ENCODE measurements at places on chromosomes 13 and 19.

DNA sequence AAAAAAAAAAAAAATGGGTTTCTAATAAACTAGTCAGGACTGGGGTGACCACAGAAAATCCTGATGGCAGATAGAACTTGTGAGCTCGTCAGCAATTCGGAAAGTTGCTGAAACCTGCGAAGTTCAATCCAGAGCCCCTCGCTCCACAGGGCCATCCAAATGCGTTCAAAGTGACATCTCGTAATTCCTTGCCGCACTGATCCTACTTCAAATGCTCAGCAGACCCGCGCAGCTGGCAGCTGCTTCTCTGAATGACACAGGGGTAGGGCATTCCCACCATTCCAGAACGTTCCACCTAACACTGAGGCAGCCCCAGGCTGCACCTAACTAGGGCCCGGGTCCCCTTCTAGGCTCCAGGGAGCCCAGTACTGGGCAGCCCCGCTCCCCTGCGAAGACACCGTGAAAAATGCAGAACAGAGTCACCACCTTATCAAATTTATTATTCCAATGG lies 4.8 kb upstream of the DAPK3 start:
- DNase-seq = no peak

DNA sequence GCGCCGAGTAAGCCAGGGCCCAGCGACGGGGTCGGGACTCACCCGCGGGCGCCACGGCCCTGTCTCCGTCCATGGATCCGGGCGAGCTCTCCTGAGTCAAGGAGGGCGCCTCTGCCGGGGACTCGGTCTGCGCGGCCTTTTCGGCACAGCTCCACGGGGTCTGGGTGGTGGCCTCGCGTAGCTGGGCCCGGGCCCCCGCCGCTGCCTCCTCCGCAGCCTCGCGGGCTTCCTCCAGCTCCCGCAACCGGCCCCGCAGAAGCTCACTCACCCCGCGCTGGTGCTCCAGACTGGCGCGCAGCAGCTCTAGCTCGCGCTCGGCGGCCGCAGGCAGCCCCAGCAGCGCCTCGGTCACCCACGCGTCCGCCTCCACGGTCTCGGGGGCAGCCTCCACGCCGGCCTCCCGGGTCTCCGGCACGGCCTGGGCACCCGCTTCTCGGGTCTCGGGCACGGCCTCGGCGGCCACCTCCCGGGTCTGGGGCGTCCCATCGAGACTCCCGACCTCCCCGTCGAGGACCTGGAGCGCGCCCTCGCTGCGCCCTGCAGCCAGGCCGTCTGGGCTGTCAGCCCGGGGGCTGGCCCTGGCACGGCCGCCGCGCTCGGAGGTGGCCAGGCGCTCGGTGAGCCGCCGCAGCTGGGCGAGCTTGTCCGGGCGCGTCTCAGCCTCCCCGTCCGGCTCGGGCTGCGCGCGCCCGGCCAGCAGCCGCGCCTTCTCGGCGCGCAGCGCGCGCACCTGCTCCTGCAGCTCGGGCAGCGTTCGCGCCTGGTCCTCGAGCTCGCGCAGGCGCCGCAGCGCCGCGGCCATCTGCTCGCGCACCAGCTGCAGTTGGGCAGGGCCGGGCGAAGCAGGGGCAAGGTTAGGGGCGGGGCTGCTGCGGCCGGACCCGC lies 8.4 kb downstream of the KANK3 start:
- DNase-seq = peak; percentile 73

- no peak for DNase-seq
These were observed 1561.0 kb upstream of the MIR17HG start for GRCh38 chr13:89786531-89786930.

GRCh38 chr13:35990196-35990595 lies 141.0 kb downstream of the DCLK1 start:
- no peak for DNase-seq

DNA sequence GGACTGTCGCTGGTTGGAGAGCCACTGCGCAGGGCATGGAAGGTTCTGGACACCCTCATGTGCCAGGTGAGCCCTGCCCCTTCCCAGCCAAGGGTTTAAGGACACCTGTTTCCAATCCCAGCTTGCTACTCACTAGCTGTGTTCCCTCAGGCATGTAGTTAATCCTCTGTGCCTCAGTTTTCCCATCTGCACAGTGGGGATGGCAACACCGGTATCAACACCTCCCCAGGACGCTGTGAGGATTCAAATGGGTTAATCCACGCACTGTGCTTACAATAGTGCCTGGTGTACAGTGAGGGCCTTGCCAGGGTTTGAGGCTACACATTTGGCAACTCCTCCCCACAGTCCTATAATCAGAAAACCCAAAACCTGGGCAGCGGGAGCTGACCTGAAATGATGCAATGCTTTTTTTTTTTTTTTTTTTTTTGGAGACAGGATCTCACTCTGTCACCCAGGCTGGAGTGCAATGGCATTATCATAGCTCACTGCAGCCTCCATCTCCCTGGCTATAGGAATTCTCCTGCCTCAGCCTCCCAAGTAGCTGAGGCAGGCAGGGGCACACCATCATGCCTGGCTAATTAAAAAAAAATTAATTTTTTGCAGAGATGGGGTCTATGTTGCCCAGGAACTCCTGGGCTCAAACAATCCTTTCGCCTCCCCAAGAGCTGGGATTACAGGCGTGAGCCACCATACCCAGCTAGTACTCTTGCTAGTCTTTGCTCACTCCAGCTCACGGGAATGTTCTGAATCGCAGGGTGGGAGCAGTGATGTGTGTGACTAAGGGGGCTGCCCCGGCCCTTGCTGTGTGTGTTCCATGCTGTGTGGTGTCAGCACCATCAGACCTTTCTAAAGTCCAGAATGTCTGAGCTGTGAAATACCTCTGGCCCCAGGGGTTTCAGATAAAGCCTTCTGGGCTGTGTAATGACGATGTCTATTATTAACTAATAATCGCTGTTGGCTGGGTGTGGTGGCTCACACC lies 2.3 kb downstream of the ACP4 start:
- DNase-seq = no peak

GRCh38 chr19:16225279-16226183 lies 27.8 kb downstream of the AP1M1 start:
- no peak for DNase-seq

- no peak for DNase-seq
These were observed 4.2 kb downstream of the KLK3 start for GRCh38 chr19:50858886-50859285.

DNA sequence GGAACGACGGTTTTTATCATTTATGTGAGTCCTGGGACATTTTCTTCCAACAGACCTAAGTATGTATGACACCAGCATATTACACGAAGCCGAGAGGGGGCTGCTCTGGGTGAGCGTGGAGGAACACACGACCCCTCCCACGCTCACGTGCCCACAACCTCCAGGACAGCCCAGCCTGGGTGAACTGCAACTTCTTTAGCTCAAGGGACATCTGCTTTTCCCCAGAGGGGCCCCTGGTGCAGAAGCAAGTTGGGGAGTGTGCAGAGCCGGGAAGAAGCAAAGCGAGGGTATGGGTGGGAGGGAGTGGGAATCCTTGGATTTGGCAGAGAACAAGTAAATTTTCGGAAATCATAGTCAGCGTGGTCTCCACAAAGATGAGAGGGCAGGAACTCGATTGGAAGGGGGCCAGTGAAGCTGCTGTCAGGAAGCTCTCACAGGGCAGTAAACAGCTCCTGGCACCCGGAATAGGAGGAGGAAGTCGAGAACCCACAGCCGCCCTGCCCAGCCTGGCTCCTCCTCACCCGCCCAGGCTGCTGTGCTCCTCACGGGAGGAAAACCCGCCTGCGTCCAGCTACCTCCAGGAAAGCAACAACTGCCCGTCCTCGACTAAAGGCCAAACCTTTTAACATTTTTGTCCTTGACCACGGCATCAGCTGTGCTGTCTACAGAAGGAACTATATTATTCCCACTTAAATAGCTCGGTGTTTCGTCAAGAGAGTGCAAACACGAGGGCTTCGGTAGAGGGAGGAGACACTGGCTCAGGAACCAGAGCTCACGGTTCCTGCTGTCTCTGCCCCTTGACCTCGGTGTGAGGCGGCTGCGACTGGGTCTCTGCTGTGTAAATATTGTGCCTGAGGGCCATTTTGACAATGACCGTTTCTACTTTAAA lies 17.2 kb upstream of the CFAP97D2 start:
- no peak for DNase-seq

GRCh38 chr13:85288698-85289097 lies 510.5 kb downstream of the SLITRK6 start:
- no peak for DNase-seq

GRCh38 chr19:8515317-8515716 lies 1.4 kb upstream of the ZNF414 start:
- DNase-seq = no peak

GRCh38 chr13:101576455-101576854 lies 124.0 kb downstream of the ITGBL1 start:
- DNase-seq = no peak

DNA sequence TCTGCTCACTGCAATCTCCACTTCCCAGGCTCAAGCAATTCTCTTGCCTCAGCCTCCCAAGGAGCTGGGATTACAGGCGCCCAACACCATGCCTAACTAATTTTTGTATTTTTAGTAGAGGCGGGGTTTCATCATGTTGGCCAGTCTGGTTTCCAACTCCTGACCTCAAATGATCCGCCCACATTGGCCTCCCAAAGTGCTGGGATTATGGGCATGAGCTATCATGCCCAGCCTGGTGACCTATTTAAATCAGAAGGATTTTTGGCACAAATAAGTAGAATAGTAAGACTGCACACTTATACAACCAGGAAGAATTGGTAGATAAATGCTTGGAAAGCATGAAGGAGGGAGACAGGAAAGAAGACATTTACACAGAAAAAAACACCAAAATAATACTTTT lies 53.4 kb upstream of the AKAP11 start:
- no peak for DNase-seq

- DNase-seq = no peak
These were observed at the start of gene ADAMTSL5 for GRCh38 chr19:1512671-1513498. ADAMTSL5 (minus strand) TSS chr19:1513019; CDS start chr19:1510943, 2,076 bp downstream.

DNA sequence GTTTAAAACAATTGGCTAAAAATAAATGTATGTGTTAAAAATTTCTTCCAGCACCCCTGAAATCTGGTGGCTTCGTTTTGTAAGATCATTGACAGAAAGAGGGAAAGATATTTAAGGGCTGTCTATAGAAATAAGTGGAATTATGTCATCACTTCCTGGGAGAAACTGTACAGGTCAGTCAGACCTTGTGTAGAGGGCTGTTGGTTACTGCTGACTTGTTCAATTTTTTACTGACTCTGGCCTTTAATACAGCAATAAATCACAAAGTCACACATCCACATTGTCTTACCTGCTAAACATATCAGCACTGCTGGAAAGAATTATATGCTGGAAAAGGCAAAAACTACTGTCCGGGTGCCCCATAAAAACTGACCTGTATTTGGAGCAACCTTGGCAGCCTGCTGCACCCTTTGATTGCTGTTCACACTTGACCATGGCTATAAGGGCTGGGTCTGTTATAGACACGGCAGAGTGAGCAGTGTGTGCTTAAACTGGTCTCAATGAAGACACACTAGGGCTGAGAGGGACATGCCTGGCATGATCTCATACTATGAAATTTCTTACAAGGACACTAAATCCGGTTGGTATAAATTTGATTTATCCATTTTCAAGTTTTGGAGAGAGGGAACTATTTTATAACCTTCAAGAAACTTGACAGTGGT lies 162.1 kb downstream of the NHLRC3 start:
- DNase-seq = no peak

DNA sequence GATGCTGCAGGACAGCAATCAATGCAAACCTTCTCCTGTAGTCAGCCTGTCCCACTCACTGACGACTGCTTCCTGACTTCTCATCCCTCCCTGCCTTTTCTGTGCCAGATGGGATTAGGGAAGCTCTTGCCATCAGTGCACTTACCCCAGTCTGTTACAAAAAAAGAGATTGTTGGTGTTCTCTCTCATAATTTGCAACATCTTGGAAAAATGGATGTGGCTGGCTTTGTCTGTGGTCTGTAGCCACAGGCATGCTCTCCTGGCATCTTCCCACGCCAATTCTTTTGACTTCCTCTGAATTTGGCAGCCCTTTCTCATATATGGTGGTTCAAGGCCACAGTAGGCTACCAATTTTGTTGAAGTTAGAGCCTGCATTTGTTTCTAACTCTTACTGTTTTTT lies 11.6 kb upstream of the HTR2A start:
- DNase-seq = no peak

GRCh38 chr13:102682211-102682610 lies 12.6 kb downstream of the METTL21C start:
- no peak for DNase-seq

DNA sequence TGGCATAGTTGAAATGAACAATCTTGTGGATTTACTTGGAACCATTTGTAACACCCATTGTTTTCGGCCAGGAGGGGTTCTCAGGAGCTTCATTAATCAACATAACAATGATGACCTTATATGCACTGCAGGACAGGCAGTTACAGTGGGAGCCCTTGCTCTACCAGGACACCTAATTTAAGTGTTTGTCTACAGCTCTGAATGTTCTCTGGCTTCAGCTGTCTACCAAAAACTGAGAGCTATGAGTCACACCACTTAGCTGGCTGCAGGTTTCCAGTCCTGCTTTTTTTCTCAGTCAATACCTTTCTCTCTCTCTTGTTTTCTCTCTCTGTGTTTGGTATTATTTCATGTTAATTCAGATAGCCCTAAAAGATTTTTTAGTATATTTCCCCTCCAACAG lies 105.4 kb upstream of the MBNL2 start:
- DNase-seq = no peak

DNA sequence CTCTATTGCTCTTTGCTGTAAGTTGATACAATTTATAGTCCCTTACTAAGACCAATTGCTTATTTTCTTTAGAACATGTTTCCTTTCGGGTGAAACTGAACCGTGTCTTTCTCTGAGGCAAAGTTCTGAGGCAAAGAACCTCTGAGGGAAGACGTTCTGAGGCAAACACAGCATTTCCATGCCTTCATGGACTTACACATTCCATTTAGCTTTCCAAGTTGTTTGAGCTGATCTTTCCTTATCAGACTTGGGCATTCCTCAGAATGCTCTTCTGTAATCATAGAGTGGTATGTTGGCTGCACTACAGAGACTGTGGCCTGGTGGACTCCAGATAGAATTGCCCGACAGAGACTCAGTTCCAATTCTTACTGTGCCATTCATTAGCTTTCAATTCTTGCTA lies 579.1 kb downstream of the KCTD12 start:
- no peak for DNase-seq

GRCh38 chr19:29798774-29799497 lies 12.9 kb upstream of the CCNE1 start:
- DNase-seq = no peak

DNA sequence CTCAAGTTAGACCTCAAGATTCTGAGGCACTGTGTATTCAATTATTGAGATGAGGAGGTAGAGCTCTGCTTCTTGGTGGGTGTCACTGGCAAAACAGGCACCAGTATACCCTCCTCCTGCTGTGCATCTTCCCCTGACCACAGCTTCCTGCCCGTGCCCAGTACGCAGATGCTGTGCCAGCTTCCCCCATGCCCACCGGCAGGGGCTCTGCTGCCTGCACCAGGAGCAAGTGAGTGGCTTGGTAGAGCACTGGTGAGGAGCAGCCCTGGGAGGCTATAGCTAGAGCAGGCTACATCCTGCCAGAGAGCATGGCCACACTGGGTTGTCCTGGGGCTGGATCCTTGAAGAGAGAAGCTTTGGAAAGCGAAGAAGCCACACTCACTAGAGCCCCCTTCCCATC lies 21.0 kb upstream of the RNF17 start:
- DNase-seq = no peak

- no peak for DNase-seq
These were observed 405 bp upstream of the ZNF569 start for GRCh38 chr19:37467608-37468090.
